Kidney tubule cell (primary cell): ENCODE measurements at places on chromosomes 5 and 9.

GRCh38 chr5:82290908-82291307 is 12.8 kb upstream of the RPS23 start:
- no peak for DNase-seq

GRCh38 chr5:95852567-95852966 is 30.0 kb upstream of the GLRX start:
- DNase-seq: peak; percentile 69

- DNase-seq: no peak
Observed at GRCh38 chr9:111948951-111949350, 52.3 kb downstream of the UGCG start.

DNA sequence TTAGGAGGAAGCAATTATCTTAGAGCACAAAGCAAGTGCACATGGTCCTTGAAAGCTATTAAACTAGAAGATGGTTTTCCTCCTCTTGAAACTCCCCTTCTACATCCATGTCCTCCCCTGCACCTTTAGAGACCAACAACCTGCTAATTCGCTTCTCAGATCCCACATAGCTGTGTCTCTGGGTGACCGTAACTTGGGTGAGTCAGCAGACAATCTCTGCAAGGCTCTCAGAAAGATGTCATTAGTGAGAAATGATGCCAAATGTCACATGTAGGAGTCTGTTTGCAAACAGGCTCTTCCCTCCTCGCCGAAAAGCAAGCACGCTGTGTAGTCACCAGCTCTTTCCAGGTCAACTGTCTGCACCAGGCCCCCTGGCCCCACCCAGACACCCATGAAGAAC is 291.8 kb downstream of the SLIT3 start:
- peak; percentile 49 for DNase-seq

- DNase-seq: no peak
Observed at GRCh38 chr5:110785356-110785755, 46.5 kb downstream of the SLC25A46 start.

DNA sequence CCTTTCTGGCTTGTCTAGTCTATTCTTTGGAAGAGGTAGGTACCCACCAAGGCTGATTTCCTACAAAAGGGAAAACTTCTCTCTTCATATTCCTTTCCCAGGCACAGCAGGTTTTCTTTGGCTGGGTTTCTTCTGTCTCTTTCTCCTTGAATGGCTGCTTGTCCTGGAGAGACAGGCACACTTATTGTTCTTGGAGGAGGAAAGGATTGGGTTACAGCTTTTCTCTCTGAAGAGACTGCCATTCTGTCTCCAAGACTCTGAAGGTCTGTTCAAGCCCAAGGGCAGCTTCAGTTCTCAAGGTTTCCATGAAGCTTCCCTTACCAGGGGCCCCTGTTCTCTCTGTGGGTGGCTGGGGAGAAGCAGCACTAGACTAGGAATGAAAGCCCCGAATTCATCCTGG is 33.9 kb downstream of the ACTBL2 start:
- DNase-seq: no peak

GRCh38 chr5:103111468-103111867 is 8.5 kb downstream of the GIN1 start:
- no peak for DNase-seq

DNA sequence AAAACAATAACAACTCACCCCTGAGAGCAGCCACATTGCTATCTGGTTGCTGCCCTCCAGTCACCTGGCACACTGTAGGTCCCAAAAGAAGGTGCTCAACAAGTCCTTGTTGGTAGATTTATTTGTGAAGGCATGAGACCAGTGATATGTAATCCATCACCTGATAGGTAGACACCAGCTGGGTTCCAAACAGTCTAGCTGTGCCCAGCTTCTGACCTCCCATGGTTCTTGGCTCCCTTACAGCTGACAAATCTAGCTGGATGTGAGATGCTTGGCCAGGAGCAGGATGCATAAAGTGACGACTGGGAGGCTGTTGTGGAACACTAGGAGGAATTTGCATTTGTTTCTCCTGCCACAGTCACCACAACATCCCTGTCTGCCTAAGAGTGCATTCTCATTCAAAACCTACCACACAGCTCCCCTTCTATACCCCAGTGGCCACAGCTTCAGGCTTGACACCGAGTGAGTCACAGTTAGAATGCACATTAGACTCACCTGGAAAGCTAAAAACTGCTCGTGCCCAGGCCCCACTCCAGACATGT is 7.8 kb upstream of the VLDLR start:
- DNase-seq: peak; percentile 67

DNA sequence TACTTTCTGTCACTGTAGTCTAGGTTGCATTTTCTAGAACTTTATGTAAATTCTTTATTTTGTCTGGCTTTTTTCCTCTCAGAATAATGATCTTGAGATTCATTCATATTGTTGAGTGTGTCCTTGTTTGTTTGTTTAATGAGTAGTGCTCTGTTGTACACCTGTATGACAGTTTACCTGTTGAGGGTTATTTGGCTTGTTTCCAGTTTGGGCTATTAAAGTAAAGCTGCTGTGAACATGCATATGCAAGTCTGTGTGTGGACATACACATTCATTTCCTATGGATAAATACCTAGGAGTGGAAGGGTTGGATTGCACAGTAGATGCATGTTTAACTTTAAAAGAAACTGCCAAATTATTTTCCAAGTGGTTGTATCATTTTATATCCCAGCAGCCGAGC is 30.4 kb downstream of the MVB12B start:
- no peak for DNase-seq

GRCh38 chr5:109601736-109602135 is 88.0 kb upstream of the MAN2A1 start:
- no peak for DNase-seq

DNA sequence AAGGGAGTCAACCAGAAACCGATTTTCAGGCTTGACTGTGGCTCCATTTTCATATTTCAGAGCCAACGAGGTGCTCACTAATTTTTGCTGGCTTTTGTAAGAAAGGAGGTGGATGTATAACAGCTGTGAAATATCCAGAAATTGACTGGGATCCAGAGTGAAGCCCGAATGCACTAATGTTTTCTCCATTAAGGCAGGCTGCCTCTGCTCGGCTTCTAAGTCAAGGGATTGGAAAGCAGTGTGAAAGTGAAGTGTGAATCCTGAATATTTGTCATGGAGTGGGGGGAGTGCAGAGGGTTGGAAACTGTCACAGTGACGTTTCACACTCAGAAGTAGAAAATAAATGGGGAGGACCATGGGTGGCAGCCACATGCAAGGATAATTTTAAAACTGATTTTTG is 237.4 kb downstream of the GOLPH3 start:
- DNase-seq: no peak

GRCh38 chr9:115210699-115211098 is 92.7 kb upstream of the TNC start:
- DNase-seq: no peak

- no peak for DNase-seq
Observed at GRCh38 chr5:137329586-137330296, 169.4 kb downstream of the SPOCK1 start.

GRCh38 chr5:44389090-44389822 is at the start of gene FGF10:
Gene FGF10, minus strand, starts transcription at chr5:44389420. Its CDS starts 738 bp downstream, at chr5:44388682.
- no peak for DNase-seq

- DNase-seq: no peak
Observed at GRCh38 chr9:101629636-101630035, 34.9 kb upstream of the PPP3R2 start.

DNA sequence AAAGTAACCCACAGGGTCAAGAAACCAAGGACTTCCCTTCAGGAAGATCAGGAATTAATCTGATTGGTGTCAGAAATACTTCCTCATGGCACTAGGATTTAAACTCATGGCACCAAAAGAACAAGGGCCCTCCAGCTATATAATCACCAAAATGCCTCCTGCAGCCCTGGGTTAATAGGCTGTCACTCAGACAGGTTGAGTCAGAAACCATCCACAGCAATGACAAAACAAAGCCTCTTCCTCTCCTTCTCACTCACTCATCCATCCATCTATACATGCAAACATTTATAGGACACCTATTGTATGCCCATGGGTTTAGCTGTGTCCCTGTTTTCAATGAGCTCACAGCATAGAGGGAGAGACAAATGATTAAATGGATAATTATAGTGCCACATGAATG is 62.5 kb upstream of the SPOCK1 start:
- DNase-seq: peak; percentile 29

GRCh38 chr9:121902461-121903135 is 190.5 kb downstream of the TTLL11 start:
- peak; percentile 14 for DNase-seq

GRCh38 chr5:83387041-83387440 is 84.5 kb upstream of the VCAN start:
- no peak for DNase-seq

DNA sequence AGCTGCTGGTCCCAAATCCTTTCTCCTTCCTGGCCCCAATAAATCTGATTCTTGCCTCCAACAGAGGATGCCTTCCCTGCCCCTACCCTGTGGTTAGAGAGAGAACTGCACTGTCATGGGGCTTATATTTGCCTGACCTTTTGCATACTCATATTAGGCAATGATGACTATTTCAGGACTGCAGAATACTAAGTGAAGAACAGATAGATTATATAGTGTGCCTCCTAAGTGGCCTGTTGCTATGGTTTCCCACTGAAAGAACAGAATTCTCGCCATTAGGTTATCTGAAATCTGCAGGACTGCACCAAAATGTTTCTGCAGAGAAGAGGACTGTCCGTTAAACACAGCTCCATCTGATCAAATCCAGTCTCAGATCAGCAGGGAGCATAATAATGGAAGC is 87.3 kb upstream of the CCNG1 start:
- no peak for DNase-seq

- no peak for DNase-seq
Observed at GRCh38 chr5:68883436-68883835, 210.4 kb upstream of the SLC30A5 start.

GRCh38 chr5:1414311-1415058 is 30.8 kb downstream of the SLC6A3 start:
- no peak for DNase-seq

DNA sequence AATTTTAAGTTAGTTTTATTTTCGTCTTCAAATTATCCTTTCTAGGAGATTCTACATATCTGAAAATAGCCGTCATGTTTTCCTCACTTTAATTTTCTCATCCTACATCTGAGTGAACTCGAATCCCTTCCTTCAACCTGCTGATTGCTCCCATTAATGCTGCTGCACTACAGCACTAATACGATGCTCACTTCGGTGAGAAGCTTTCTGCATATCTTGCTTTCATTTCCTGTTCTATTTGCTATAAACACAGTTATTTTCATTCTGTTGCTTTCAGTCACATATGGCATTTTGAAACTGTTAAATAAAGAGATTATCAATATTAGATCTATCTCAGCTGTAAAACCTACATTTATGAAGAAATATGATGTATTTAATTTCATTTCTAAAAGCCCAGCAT is 749.2 kb downstream of the EFNA5 start:
- no peak for DNase-seq

DNA sequence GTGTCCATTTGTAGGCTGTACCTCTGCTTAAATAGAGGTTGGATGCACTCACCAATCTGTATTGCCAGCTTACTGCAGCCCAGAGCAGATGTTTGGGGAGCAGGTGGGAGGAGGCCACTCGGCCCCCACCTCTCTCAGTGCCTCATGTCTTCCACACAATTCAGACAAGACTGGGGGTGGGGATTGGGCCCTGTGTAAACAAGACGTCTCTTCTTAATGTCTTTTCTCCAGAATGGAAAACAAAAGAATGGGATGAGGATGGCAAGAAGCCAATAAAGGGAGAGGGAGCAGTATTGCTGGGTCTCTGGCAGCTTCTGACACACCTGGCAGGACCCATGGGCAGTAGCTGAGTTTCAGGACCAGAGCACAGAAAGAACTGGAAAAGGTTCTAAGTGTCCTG is 64.9 kb downstream of the SIL1 start:
- no peak for DNase-seq
